Stimulated activated naive CD4-positive, alpha-beta T cell (primary cell): ENCODE measurements at places on chromosomes 1 and 21.

- DNase-seq = no peak
Measured at GRCh38 chr21:37095821-37096220, 22.8 kb downstream of the TTC3 start.

GRCh38 chr1:223853748-223854147 is 8.0 kb upstream of the TP53BP2 start:
- DNase-seq = no peak

DNA sequence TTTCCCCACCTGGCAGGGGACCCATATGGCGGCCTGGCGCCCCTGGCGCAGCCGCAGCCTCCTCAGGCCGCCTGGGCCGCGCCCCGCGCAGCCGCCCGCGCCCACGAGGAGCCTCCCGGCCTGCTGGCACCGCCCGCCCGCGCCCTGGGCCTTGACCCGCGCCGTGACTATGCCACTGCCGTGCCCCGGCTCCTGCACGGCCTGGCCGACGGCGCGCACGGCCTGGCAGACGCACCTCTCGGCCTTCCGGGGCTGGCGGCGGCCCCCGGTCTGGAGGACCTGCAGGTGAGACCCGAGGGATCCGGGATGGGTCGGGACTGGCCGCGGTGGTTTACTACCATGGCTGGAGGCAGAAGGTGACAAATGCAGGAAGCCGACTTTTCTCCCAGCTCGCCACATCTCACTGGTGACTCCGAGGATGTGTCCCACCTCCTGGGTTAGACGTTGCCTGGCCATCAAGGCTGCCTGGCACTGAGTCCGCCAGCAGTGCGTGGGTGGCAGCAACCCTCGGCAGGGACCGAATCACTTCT is 1.1 kb downstream of the TFAP2E start:
- DNase-seq = no peak

DNA sequence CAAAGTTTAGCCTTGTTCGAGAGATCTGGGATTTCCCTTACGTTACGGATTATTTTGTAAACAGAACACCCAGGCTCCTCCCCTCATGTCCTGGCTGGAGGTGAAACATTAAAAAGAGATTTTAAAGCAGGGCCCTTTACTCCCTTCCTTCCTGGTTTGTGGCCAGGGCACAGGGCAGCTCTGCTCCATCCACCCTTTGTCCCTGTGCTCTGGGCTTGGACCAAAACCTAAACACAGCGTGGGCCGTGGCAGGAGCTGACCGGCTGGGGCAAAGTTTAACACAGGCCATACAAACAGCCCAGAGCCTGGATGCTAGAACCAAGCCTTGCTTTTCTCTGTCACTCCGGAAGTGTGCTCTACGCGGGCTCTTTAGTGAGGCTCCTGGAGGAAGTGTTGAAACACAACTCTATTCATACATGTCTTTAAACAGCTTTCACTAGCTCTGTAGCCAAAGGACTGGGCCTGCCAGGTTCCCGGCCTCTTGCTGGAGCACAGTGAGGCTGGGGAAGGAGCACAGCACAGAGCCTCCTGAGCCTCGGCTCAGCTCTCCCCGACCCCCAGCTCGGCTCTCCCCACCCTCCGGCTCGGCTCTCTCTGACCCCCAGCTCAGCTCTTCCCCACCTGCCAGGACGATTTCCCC is 84.7 kb downstream of the PDE9A start:
- DNase-seq = peak; percentile 58

DNA sequence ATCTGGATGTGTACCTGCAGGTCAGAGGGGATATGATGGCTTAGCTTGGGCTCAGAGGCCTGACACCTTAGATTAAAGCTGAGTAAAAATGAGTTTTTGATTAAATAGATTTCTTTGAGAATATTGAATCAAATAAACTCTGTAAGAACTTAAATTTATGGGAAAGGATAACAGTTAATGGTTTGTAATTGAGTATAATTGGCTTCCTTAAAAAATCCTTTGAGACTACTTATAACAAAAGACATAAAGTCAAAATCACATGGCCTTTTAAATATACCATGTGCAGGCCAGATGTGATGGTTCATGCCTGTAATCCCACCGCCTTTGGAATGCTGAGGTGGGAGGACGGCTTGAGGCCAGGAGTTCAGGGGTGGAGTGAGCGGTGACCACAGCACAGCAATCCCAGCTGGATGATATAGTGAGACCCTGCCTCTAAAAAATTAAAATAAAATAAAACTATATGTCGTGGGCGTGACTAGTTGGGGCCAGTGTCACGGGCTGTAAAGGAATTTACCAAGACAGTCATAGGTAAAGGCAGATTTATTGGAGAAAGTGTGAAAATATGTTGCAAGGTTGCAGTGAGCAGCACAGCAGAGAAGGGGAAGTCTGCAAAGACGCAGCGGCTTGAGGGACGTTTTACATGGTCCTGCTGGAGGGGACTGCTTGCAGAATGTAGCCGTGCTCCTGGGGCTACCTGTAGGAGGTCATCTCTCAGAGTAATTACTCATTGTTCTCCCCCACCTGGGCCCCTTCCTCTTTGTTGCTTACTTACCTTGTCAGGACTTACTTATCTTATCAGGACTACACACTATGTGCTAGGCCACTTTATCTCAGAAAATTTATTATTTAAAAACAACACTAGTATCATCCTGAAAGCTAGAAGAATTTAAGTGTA is 122.3 kb downstream of the ZMYM4 start:
- no peak for DNase-seq

- DNase-seq = no peak
Measured at GRCh38 chr1:81954534-81955020, 153.8 kb downstream of the ADGRL2 start.

DNA sequence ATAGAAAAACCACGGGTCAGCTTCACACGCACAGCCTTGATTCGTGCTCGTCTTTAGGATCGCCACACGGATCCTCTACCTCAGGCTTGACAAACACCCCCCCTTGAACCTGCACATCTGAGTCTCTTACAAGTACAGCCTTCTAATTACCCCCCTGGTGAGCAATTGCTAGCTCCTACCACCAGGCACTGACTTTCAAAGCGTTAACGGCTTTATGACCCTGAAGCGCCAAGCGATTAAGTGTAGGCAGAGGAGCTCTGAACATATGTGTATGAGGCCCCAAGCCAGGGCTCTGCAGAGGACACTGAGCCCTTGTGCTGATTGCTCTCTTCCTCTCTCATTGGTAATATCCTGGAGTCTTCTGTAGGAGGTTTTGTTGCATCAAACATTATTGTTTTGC is 55.7 kb upstream of the EPHA8 start:
- no peak for DNase-seq

- no peak for DNase-seq
Measured at GRCh38 chr1:37461698-37462436, 12.5 kb upstream of the ZC3H12A start.

DNA sequence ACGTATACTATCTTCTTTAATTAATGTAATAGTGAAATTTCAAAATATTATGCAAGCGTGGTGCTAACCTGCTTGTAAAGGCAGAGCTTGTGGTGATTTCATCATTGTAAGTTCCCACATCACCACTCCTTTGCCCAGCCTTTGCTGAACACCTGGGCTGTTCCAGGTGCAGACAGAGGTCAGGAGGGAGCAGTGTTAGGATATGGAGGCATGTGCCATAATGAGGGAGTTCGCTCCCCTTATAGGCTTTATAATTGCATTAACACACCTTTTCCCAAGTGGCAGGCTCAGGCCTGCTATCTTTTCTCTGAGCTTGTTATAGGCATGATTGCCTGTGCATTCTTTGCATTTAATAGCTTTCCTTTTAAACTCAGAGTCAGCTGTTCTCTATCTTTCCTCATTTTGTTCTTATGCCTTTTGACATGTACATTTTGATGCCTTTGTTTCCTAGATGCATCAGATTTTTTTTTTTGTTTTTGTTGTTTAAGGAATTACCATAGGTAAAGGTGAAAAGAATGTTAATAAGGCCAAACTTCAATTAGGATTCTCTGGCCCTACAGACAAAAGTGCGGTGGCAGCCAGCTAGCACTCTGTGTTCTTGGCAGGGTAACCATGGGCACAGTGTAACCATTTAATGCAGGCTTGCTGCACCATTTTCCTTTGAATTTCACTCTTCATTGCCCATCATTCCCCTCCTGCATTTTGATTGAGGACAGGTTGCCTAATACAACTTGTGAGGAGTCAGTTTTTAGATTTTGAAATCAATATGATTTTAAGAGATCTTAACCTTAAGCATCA is 12.6 kb downstream of the NPL start:
- no peak for DNase-seq

DNA sequence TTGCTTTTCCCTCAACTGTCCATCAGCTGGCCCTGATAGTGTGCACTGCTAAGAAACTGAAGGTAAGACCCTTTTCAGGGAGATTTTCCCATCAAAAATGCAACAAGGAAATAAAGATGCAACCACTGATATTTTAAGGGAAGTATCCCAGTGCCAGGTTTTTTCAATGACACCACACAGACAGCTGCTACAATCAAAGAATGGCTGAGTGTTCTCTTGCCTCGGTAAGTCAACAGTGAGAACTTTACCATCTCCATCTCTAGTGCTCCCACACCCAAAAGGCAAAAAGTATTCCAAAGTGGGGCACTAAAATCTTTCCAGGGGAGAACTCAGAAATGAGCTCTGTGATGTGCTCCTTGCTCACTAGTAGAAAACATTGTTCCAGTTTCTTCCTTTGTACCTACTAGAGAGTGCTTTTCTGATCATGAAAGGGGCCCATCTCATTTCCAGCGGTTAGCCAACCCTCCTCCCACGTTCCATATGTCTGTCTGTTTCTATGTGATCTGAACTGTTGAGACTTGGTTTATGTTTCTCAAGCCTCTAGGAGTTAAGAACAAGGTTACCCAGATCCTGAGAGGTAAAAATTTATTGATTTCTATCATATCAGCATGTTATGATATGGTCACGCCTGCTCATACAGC is 67.6 kb upstream of the NEK2 start:
- no peak for DNase-seq

DNA sequence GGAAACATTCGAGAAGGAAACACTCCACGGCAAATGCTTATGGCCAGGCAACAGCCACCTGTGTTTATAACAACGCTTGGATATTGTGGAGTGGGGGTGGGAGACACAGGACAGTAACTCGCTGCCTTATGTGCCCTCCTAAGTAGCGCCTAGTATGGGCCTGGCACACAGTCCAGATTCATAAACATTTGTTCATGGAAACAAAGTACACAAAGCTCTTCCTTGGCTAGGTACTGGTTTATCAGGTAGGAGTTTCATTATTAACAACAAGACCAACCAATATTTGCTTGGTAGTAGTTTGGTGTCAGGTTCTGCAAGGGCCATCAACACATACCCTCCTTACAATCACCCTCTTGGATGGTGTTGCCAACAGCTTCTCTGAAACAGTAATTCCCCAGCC is 23.4 kb downstream of the TMCO4 start:
- DNase-seq = no peak

DNA sequence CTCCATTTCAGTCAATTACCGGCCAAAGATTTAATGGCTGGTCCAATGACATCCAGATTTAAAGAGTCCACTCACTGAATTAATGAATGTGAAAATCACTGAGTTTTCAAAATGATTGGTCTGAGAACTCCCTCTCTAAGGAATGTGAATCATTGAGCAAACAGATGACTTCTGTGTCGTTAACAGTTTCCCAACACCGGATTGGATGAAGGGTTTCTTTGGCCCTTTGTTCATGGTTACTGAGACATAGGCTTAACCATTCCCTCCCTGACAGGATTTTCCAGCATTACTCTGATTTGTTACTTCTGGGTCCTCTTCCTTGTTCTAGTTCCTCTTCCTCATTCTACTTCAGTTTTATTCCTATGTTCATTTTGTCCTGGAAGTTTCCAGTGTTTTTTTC is 1.5 kb upstream of the CLDN17 start:
- DNase-seq = no peak

DNA sequence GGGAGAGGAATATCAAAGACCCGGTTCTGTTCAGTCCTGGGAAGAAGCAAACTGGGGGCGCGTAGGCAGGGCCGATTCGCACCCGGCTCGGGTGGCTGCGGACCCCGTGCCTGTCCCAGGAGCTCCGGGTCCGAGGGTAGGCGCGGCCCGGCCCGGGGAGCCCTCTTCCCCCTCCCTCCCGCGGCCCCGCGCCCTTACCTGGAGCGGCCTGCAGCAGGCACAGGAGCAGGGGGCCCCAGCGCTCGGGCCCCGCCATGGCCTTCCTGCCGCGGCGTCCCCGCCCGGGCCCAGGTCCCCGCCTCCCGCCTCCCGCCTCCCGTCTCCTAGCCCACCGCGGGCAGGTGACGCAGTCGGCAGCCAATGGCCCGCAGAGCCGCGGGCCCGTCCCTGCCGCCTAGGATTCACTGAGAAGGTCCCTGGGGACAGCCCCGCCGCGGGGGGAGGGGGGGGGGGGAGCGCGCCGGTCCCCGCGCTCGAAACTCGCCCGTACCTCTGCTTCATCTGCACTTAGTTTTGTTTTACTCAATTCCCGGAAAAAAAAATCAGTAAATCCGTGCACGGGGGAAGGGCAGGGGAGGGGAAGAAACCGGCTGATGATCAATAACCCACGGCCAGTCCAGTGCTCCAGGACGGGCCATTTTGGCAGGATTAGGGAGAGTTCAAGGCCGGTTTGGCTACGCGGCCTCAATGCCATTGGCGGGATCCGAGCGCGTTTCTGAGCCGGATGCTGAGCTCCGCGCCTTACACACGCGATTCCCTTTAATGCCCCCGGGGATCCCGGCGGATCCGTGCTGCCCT is at the start of gene IFNLR1:
Gene IFNLR1, minus strand, starts transcription at position 297 of the 798 bp plus-strand sequence. Its CDS starts 41 bp downstream, at position 256.
- DNase-seq = peak; percentile 25

GRCh38 chr1:40244138-40244744 is 3.5 kb upstream of the TMCO2 start:
- no peak for DNase-seq

GRCh38 chr1:37073152-37073853 is 39.0 kb upstream of the GRIK3 start:
- no peak for DNase-seq

DNA sequence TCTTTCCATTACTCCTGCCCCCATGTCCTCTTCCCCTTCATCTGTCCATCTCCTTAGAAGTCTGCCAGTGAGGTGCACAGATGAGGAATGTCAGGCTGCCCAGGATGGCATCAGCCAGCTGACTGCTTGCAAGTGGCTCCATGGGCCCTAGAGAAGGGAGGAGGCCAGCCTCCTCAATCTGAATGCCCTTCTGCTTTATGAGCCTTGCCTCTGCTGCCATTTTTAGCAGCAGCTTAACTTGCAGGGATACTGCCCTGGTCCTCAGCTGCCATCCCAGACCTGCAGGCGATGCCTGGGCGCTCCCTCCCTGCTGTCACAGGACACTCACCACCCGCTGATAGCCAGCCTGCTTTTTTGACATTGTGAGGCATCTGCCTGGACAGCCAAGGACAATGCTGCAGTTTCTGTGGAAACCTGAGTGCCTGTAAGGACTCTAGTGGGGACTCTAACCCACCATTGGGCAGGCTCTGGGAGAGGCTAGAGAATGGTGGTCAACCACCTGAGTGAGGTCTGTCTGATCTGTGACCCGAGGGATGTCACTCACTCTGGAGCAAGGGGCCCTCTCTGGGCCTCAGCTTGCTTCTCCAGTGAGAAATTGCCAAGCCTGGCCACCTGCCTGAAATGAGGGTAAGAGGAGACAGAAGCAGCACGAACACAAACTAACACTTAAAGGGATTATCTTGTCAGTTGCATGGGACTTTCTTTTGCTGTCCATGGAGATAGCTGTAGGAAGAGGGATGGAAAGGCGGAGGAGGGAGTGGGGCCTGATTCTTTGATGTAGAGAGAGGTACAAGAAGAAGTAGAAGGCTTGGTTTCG is 185.0 kb downstream of the MIS18A start:
- DNase-seq = no peak
